Fibroblast of pulmonary artery (primary cell): ENCODE measurements at places on chromosomes 5 and 9.
A peak's percentile ranks its signal among the peaks of the same experiment; 100 is the strongest.

- DNase-seq: no peak
Observed at GRCh38 chr9:126097679-126098078, 228.9 kb upstream of the MVB12B start.

DNA sequence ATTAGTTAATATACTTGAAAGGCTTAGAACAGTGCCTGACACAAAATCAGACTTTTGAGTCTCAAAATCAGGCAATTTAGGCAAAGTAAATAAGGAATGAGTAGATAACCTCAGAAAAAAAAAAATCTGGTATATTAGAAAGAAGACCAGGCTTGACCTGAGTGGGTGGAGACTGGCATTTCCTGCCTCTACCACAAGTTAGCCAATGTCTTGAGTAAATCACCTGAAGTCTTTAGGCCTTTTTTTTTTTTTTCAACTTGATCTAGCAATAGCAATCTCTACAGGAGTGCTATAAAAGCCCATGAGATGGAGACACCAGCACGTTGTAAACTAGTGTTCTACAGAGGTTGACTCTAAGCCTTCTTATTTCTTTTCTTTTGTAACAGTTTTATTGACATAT, 104.2 kb upstream of the RASEF start:
- no peak for DNase-seq

GRCh38 chr9:116873491-116873890, 186.4 kb downstream of the TRIM32 start:
- no peak for DNase-seq

- peak; percentile 87 for DNase-seq
Observed at GRCh38 chr9:89021154-89021803, 30.0 kb downstream of the S1PR3 start.

DNA sequence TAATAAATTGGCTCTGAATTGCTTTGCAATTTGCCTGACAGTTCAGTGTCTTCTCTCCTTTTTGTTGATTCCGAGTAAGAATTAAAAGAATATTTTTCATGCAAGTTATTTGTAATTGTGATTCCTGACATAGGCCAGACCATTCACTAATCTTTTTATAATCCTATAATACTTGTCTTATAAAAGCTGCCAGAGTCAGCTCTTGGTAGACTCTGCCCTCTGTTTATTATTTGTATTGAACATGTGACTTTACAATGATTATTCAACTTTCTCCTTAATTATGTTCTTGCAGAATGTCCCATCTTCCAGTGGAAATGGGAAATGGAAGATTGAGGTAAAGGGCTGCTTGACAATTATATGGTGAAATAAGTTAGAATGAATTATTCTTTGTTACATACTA, 121.0 kb downstream of the SV2C start:
- DNase-seq: no peak

DNA sequence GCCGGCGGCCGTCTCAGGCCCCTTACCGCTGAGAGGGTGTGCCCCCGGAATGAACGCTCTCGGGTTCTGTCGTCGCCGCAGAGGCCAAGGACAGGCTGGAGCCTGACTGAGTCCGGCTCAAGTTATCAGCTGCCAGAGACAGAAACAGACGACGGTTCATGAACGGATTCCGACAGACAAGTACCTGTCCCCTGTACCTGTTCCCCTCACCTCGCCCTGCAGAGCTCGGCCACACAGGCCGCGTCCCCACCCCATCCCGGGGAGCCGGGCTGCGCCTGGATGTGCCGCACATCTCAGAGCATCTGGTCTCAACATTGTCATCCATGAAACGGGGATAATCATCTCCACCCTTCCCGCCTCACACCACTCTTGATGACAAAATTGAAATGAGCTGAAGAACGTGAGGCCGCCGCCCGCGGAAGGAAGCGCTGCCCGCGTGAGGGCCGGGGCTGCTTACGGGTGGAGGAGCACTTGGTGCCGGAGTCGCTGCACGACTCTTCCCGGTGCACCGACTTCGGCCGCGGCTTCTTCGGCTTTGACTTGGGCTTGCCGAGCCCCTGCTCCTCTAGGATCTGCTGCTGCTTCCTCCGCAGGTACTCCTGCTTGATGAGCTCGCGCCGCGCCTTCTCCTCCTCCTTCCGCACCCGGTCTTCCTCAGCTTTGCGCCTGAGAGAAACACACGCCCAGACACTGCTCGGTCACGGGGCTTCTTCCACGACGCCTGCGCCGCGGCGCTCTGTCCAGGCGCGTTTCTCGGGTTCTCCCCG, 89.2 kb downstream of the CAMSAP1 start:
- no peak for DNase-seq

DNA sequence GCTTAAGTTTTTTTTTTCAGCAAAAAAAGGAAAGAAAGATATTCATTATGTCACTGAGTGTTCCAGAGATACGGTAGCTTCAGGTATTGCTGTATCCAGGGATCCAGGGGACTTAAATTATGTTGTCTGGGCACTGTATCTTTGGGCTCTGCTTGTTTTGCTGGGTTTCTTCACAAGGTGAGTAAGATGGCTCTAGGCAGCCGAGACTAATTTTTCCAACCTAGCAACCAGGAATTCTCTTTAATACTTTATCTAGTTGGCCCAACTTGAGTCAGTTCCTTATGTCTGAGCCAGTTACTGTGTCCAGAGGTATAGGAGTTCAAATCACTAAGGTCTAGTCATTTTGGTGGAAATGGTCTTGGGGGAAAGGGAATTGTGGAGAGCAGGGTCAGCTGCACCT, 66.0 kb downstream of the MAN2A1 start:
- no peak for DNase-seq

DNA sequence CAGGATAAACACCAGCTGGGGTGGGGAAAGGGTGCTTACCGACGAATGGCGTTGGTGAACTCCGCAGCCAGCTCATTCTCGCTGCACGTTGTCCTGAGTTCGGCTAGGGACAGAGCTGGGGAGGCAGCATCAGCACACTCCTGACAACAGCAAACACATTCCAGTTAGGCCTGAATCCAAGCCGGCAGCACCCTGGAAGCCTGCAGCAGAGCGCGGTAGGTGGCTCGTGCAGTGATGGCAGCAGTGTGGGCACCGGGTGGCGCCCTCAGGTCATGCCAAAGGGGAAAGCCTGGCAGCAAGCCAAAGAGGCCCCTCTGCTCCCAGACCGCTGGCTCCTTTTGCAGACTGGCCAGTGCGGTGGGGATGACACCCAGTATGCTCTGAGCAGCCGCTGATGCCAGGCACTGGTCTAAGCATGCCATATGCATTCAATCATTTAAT, 66.9 kb downstream of the DCP2 start:
- peak; percentile 41 for DNase-seq

DNA sequence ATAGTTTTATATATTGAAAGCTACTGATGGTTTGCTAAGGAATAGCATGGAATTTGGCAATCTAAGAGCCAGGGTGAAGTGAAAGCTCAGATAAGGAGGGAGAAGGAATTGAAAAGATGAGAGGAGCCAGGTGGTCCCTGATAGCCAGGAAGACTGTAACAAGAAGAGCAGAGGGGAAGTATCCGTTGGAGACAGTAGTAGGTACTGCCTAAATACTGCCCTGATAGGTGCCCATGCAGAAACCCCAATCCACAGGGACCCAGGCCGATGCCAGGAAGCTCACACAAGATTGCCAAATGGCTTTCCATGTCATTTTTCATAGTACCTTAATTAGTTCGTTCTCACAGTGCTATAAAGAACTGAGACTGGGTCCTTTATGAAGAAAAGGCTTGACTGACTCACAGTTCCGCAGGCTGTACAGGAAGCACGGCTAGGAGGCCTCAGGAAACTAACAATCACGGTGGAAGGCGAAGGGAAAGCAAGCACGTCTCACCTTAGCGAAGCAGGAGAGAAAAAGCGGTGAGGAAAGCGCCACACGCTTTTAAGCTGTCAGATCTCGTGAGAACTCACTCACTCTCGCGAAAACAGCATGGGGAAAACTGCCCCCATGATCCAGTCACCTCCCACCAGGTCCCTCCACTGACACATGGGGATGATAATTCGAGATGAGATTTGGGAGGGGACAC, 13.0 kb downstream of the ACTL7B start:
- no peak for DNase-seq

DNA sequence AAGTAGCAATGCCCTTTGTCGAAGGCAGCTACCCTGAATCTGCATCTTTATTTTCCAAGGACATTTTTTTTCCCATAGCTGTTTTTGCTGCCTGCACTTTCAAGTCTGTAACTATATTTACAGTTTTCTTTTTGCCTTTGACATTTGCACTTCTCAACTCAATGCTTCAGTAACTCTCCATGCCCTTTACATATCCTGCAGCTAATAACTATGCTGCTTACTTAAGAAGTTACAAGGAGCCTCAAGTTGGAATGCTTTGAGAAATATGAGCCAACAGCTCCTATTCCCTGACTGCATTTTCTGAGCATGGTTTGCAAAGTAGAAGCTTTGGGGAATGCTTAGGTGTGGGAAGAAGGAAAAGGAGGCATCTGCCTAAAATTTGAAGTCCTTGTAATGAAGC, 194.8 kb upstream of the TRPC7 start:
- DNase-seq: no peak

DNA sequence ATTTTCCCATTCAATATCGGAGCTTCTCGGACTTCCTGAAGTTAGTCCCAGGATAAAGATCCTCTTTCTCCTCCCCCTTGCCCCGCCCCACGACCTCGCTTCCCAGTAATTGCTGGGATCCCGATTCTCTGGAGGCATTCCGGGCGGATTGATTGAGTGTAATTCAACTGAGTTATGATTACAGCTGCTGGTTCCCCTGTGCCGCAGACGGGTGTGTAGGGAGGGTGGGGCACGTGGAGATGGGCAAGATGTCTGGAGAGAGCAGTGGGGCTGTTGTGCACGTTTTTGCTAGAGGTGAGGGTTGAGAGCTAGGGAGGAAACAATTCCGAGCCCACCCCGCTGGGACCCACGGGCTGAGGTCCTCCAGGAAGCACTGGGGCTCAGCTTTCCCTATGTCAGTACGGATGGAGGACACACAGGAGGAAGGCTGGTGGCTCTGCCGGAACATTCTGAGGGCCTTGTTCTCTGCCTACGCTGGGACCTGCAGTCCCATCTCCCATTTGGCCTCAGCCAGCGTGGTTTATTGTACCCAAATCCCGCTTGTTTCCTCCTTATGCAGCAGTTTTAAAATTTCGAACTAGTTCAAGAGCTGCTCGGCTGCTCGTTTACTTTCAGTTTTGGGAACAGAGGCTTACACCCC, 2.4 kb upstream of the DMRT2 start:
- DNase-seq: no peak

DNA sequence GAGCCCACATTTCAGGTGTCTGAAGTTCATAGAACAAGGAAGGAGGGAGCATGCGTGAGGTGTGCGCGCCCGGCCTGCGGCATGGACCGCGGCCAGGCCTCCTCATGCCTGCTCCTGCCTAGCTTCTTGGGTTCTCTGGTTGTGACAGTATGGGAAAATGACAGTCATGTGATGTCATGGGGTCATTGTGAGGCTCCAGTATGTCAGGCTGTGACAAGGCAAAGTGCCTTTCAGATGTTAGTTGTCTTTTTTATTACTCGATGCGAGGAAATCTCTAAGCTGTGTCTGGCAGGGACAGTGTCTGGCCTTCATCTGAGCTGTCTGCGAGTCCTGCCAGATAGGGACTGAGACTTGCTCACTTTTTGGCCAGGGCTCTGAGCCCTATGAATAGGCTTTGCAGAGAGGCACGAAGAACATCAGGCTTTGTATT, 13.3 kb downstream of the UCK1 start:
- DNase-seq: no peak

GRCh38 chr5:17897776-17898175, 263.5 kb downstream of the TAF11L14 start:
- DNase-seq: no peak

DNA sequence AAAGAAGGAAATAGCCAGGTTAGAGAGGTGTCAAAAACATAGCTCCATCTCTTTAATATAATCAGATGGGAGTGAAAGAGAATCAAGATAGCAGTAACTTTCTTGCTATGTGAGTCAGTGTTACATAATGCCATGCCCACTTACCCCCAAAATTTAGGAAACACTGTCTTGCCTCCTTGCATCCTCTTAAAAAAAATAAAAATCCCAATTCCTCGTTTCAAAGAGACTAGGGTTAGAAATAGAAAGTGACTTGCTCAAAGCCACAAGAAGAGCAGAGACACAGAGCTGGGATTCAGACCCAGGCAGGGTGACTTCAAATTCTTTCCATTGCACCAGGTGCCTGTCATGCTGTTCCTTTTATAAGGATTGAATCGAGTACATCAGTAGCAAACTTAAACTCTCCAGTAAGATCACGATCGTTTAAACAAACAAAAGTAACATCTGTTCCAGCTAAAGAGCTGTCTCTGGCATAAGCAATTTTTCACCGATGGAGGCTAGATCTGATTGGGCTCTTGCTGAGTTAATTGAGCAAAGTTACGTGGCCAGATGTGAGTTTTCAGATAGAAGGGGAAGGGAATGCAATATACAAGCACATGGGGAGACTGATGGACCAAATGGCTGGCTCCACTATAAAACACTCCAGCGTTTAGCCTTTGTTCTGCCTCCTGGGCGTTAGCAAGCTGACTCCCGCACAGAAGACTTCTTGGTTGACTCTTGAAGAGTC, 176.9 kb downstream of the PALM2AKAP2 start:
- no peak for DNase-seq

DNA sequence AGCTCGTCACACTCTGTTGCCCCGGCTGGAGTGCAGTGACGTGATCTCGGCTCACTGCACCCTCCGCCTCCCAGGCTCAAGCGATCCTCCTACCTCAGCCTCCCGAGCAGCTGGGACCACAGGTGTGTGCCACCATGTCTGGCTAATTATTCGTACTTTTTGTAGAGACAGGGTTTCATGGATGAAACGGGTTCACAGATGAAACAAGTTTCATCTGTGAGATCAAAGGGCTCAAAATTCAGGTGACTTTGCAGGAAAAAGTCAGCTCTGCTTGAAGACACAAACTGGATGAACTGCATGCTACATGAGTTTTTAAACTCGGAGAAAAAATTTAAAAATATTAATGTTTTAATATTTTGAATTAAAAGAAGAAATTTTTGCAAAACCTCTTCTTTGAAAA, 24.5 kb downstream of the ABHD17B start:
- DNase-seq: no peak

DNA sequence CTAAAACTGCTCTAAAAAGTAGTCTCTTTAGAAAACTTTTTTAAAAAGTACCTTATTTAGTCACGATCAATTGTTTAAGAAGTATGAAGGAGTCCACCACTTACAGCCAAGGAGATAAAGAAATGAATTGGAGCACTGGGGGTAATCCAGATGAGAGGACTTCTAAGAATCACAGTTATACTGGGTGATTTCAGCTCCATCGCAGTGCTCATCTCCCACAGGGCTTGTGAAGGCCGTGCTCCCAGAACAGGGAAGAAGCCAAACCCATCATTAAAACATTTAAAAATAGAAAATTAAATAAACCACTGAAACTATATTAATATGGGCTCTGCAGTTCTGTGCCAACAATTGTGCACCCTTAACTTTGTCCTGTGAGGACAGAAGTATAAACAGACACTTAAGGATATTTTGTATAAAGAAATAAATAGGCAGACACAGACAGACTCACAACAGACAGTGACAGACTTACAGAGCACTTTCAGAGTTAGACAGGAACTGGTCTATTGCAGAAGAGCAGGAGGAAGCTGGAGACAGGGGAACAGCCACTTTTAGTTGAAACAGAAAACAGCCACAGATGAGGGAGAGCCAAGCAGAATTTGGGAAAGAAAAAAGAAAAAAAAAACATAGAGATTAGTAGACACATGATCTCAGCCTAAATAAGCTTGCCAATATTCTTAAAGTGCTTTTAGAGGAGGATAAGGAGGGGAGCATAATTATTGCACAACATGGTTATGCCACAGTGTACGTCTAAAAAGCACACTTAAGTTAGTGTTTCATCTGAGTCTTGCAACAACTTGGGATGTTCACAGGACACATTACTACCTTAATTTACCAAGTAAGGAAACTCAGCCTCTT, 81.8 kb downstream of the FBXO38 start:
- peak; percentile 19 for DNase-seq

GRCh38 chr9:111937781-111938426, 41.3 kb downstream of the UGCG start:
- DNase-seq: peak; percentile 90

- DNase-seq: no peak
Observed at GRCh38 chr9:72635197-72635596, 113.8 kb downstream of the TMC1 start.
